HuH-7 (cell line): ENCODE measurements at places on chromosomes 3 and 15.
A peak's percentile ranks its signal among the peaks of the same experiment; 100 is the strongest.

DNA sequence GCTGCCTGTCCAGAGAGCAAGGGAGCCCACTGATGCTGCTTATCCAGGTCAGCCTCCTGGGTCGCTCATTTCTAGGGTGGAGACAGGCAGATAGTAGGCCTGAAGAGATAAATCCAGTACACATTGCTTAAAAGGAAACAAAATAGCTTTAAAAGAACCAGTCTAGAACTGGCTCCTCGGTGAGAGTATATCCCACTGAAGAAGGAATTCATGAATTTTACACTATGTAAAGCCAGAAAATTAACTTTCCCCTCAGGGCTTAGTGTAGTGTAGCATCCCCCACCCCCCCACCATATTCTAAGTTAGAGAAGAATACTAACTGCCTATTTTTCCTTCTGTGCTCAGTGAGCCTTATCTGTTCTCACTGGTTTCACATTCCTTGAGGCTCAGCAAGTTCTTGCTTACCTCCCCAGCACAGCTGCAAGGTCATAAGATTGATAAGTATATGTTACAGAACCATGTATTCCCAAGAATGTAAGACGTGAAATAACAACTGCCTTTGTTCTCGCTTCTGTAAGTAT, 30.5 kb upstream of the NOX5 start:
- no peak for DNase-seq

DNA sequence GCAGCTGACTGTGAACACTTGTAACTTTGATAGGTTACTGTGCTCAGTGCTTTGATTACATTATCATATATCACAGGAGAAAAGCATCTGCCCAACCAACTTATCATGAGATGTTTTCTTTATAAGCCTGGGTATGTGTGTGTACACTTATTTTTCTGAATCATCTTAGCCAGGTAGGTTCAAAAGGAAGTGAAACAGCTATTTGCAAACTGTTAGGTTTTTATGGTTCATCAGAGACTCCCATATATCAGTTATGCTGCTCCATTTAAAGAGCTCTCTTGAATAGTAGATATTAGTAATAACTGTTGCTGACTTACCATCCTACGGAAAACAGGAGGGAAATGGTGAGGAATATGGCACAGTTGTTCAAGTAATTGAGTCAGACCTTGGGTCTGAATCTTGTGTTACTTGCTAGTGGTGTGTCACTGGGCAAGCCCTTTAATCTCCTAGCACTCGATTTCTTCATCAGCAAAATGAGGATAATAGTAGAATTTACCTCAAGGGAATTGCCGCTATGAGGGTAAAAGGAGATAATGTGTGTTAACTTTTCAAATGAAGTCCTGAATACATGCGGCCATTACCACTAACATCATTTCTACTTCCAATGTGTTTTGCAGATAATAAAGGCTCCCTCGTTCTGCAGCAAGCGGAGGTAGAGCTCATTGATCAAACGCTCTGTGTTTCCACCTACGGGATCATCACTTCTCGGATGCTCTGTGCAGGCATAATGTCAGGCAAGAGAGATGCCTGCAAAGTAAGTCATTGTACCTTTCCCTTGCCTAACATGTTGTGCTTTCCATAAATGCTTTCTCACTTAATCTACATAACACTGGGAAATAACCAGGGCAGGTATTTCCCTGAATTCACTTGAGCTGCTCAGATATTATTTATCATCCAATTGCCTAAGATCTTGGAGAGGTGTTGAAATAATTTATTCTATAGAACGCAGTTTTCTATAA, 7.8 kb upstream of the C3orf52 start:
- no peak for DNase-seq

GRCh38 chr3:108320746-108321350, 24.5 kb downstream of the HHLA2 start:
- DNase-seq: no peak

GRCh38 chr3:100463002-100463401, 29.4 kb upstream of the TMEM45A start:
- DNase-seq: peak; percentile 72

DNA sequence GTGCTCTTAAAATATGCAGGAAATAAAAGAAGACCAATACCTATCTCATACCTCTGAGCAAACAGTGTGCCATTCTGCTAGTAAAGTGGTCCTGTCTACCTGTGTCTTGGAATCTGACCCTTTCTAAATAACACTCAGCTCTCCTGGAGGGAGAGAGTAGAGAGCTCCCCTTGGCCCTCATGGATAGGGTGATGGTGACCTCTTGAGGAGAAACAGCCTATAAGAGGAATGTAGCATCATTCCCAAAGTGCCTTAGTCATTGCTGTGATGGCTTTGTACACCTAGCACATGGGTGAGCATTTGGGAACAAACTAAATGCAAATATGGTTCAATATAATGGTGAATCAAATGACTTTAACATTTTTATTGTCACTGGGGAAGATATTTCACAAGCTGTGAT, 10.0 kb downstream of the SNTN start:
- no peak for DNase-seq

- DNase-seq: no peak
These were observed 5.9 kb downstream of the ZBTB11 start for GRCh38 chr3:101671014-101671413.

DNA sequence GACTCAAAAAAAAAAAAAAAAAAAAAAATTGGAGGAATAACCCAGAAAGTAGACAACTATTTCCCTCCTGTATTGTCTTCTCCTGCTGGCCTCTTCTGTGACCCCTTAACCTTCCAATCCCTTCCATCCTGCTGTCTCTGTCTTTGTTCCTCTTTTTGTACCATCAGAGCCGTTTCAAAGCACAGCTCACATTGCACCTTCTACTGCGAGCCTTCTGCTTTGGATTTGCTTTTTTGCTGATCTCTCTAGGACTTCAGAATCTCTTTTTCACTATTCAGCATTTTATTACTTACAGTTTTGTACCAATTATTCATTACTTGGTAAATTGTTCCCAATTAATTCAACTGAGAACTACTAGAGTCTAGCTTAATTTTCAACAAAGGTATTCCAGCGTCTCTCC, 284.0 kb upstream of the TBL1XR1 start:
- DNase-seq: no peak

GRCh38 chr3:103873897-103874545, 1439.2 kb downstream of the ZPLD1 start:
- no peak for DNase-seq

DNA sequence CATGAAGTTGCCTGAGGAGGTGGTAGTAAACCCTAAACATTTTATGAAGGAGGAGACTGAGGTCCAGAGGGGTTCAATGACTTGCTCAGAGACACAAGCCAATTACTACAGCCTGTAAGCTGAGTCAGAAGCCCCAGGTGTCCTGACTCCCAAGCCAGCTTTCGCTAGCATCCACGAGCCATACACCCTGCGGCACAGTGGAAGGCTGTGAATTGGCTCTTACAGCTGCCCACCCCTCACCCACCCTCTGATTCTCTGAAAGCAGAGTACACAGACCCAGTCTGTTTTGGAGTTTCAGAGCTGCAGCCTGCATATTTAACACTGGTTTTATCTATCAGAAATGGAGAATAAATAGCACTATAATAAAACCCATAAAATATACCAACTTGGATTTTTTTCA, 253.4 kb downstream of the IGSF11 start:
- DNase-seq: no peak

GRCh38 chr3:127585813-127586413, 4.6 kb downstream of the TPRA1 start:
- no peak for DNase-seq

DNA sequence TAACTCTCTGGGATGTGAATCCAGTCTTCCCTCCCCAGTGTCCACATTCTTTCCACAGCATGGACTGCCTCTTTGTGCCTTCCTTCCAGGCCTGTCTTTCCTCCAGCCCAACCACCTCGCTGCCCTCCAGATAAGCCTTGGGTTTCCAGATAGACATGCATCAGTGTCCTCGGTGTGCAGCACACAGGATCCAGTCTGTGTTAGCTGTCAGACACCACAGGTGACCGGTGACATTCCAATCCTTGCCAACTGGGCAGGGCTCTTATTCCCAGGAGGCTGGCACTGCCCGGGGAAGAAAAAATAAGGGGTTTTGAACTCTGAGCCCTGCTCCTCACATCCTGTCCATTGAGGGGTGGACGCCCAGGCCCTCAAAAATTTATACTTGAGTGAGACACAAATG, 6.0 kb upstream of the SLC6A1 start:
- DNase-seq: no peak

DNA sequence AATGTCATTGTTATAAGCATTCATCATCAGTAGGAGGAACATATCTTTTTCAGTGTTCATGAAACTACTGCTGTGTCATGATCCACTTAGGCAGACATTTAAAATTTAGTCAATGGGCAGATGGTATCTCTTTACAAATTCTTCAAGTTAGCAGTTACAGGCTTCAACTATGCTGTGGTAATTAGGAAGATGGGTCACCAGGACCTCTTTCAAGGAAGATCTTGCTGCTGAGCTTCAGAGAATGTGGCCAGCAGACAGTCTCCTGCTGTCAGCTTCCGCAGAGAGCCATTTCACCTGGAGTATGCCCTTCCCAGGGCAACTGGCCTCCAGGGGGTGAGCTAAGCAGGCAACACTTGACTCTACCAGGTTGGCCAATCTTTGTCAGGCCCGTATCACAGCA, 19.4 kb downstream of the IFT57 start:
- no peak for DNase-seq

DNA sequence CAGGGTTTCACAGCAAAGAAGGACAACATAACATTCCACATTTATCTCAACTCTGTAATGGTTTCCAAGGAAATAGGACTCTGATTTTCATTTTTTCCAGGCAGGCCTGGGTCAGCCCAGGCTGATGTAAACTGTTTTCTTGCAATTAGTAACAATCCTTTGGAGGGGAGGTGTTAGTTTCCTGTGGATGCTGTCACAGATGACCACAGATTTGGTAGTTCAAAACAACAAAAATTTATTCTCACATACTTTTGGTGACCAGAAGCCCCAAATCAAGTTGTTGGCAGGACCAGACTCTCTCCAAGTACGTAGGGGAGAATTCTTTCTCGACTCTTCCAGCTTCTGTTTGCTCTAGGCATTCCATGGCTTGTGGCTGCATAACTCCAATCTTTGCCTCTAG, 88.0 kb downstream of the EDEM1 start:
- no peak for DNase-seq

DNA sequence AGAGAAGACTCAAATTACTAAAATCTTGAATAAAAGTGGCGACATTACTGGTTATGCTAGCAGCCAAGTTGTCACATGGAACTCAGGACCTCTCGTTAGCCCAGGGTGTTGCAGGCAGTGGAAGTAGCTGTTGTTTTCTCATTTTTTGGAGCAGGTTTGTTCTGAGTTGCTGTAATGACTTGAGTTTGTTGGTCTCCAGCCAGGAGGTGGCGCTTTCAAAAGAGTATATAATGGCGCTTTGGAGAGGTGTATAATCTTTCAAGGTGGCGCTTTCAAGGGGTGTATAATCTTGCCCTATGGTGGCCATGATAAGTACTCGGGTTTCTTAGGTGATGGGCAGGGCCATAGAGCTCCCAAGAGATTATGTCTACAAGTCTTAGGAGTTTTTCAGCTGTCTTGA, 632.7 kb downstream of the NTRK3 start:
- no peak for DNase-seq

GRCh38 chr15:69758291-69758771, 305.7 kb downstream of the RPLP1 start:
- no peak for DNase-seq

DNA sequence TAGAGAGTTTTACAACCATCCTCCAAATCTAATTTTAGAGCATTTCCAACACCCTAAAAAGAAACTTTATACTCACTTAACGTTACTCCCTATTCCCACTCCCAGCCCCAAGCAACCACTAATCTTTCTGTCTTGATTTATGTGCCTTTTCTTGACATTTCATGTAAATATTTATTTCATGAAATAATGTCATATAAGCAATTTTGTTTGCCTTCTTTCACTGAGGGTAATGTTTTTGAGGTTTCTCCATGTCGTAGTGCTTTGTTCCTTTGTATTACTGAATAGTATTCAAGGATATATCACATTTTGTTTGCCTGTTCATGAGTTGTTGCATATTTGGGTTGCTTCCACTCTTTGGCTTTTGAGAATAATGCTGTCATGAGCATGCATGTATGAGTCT, 155.4 kb upstream of the PLAAT1 start:
- DNase-seq: no peak

- no peak for DNase-seq
These were observed 47.1 kb upstream of the MECOM start for GRCh38 chr3:169710619-169711018.

DNA sequence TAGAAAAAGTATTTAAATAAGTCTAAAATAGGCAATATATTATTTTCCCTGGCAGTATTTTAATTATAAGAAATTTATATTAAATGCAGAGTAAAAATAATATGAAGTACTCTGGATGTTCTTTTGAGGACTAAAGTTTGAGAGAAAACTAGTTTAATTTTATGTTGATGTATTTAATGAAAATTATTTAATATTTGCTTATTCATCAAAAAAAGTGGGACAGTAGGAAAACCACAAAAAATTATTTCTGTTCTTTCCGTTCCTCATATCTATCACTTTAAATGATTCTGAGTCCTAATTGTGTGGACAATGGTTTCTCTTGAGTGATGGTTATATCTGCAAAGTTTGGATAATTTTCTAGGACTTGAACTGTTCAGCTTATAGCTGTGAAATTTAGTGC, 147.2 kb upstream of the TNIK start:
- no peak for DNase-seq

DNA sequence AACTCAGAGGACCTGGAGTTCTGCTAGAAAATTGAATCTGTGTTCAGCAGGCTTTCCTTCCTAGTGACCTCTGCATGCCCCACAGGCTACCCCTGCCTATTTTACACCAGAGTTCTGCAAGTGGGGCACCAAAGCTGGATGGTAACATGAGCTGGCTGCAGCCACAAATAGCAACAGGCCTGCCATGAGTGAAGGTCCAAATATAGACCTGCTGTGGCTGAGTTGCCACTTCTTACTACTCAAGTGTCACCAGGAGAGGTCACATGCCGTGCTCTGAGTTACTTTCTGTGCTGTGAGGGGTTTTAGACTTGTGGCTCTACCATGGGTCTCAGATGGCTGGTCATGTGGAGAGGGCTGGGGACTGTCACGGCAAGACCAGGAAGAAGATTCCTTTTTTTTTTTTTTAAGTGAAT, at the start of gene FSD2:
Gene FSD2 (minus strand): TSS at position 76 of the 413 bp plus-strand sequence. CDS start 18,679 bp downstream, outside the sequence.
- no peak for DNase-seq

DNA sequence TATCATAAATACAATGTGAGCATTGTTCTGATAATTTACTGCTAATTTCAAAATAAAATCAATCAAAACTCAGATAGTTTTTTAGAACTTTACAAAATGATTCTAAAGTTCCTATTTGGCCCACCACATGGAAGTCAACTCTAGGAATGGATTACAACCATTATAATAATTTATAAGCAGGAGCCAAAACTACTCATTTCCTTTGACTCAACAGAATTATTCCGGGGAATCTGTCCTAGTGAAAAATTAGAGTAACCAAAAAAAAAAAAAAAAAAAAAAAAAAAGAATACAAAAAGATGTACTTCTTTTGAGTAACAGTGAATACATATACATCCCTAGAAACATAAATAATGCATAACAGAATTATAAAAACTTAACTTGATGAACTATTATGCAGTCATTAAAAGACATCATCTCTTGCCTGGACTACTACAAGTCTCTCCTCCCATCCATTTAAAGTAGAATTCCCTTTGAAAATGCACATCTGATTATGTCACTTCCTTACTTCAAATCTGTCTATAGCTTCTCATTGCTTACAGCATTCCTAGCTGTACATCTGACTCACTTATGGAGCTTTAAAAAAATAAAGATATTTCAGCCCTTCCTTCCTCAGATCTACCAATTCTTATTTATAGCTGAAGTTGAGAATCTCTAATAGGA, 43.4 kb downstream of the HDGFL3 start:
- DNase-seq: no peak
